ENCODE measurements at places on chromosomes 2 and 18.
A peak's percentile ranks its signal among the peaks of the same experiment; 100 is the strongest.

DNA sequence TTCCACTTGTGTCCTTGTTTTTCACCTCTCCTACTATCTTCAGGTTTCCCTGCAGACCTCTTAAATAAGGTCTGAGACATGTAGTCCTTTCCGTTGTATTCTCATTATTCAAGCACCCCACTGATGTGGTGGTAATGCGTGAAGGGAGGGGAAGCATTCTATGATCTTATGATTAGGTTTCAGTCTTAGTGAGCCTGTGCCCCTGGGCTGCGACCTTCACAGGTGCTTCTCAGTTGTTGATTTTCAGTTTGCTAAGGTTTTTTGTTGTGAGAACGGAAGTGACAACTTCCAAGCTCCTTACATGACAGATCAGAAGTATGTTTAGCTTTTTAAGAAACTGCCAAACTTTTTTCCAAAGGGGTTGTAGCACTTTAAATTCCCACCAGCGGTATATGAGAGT, 41.3 kb downstream of the VPS54 start:
- peak; percentile 28 for DNase-seq

DNA sequence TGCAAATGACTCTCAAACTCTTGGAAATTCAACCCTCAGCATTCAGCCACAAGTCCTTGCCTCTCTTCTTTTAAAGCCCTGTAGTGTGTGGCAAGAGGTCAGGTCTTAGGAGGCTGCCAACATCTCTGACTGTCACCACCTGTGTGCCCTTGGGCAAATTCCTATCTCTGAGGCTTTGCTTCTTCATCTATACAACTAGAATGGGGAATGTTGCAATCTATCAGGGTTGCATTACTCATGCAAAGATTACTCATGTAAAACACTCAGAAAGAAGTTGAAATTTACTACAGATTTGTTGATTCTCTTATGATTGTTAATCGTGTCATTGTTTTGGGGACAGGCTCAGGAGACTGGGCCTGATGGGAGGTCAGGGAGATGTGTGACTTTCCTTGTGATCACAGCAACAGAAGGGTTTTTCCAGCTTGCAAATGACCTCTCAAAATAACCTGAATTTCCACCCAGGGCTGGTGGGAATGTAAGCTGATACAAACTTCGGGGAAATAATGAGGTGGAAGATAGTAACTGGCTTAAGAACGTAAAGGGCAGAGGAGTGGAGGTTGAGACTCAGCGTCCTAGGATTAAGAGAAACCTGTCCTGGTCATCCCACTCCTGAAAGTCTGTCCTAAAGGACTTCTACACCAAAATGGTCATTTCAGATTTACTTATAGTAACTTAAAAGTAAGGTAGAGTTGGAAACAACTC, 32.1 kb upstream of the SIGLEC15 start:
- no peak for DNase-seq

- no peak for DNase-seq
Measured at GRCh38 chr2:7348761-7349160, 431.5 kb downstream of the RNF144A start.

- no peak for DNase-seq
Measured at GRCh38 chr2:53629501-53629900, 138.1 kb upstream of the CHAC2 start.

- DNase-seq: no peak
Measured at GRCh38 chr2:172244419-172245130, 141.9 kb upstream of the DLX2 start.

DNA sequence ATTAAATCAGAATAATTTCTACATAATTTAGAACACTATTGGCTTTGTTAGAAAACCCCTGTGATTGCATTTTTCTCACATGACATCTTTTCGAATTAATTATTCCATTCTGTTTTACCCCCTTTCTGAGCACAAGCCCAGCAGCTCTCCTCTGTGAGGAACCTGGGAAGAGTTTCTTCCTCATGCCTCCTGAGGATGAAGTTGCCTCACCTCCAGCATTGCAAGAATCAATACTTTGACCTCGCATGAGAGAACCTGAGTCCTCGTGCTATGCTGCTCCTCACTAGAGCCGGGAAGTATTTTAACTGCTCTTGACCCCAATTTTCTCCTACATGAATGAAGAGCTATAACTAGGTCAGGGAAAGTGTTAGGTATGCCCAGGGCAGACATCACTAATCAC, 77.1 kb upstream of the RAPH1 start:
- no peak for DNase-seq

GRCh38 chr2:82893190-82893589, 1565.9 kb downstream of the SUCLG1 start:
- no peak for DNase-seq

GRCh38 chr2:231800493-231801091, 14.3 kb downstream of the COPS7B start:
- DNase-seq: peak; percentile 28

DNA sequence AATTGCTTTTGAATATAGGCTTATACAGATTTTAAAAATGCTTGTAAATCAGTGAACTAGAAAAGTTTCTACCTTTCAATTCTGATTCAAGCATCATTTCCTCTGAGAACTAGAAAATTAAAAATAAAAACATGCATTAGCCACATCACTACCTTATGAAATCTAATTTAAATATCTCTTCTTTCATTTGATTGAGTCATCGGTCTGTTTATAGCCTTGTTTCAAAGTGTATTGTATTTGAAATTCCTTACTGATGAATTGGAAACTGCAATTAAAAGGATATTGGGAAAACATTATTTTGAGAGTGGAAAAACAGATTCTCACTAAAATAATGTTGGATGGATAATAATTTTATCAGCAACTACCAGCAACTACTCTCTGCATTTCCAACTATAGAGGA, 717.7 kb upstream of the FAM98A start:
- DNase-seq: no peak

DNA sequence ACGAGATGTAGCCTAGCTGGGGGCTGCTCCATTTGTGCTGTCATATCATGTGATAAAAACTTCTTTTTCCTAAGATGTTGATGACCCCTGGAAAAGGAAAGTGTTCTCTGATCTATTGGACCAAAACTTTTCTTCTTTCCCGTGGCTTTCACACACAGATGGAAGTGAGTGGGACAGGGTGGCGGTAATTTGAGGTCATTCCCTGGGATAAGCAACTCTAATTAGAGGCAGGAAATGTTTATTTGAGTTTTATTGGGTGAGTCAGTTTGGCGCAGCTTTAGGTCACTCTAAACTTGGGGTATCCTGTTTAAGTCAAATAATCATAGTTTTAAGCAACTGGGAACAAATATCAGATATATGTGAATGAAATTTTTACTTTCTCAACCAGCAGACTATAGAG, 221.0 kb upstream of the EPAS1 start:
- DNase-seq: no peak

All from CD4-positive, alpha-beta T cell treated with Interleukin-15 for 4 hours (primary cell).